ENCODE measurements at places on chromosomes 16 and 17.

GRCh38 chr16:76866994-76867393, 324.0 kb upstream of the MON1B start:
- no peak for DNase-seq

DNA sequence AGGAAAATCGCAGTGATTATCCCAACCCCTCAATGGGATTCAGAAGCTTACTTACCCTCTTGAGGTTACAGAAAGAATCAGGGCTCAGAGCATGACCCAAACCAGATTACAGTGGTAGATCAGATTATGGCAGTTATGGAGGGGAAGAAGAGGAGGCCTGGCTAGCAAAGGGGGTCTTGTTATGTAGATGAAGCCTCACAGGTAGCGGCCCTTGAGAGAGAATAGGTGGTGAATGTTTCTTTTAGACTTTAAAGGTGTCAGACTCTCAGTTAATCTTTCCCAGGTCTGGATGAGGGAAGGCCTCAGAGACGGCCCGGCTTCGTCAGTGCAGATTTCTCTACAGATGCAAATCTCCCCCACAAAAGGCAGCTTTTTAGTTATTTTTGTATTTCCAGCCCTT, 15.6 kb downstream of the RNF112 start:
- no peak for DNase-seq

DNA sequence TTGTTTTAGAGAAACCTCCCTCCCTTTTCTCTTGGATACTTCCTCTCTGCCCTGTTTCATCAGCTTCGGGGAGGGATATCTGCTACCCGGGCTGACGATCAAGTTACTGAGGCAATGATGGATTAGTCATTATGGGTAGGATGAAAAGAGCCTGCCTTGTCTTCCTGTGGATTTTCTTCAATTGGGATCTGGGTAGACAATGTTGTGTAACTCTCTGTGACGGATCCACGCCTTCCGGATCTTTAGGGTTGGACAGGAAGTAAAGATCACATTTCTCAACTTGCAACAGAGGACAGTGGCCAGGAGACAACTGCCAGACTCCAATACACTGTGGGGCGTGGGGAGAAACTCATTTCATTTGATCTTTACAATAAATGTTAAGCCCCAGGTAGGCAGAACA, 11.3 kb upstream of the CHST6 start:
- no peak for DNase-seq

DNA sequence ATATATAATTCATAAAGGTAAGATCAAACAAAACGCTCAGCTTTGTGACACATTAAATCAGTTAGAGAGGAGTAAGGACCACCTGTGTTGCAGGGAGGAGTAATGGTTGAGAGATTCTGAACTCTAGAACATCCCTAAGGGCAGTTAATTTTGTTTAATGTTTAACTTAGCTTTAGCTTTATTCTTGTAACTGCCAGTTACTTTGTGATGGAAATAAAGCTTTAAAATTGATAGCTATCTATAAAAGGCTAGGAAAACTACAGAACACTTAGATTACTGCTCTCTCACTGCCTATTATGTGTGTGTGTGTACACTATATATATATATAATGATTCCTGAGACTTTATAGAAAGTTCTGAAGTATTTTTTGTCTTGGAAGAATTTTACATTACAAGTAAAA, 37.8 kb downstream of the PTRH2 start:
- no peak for DNase-seq

DNA sequence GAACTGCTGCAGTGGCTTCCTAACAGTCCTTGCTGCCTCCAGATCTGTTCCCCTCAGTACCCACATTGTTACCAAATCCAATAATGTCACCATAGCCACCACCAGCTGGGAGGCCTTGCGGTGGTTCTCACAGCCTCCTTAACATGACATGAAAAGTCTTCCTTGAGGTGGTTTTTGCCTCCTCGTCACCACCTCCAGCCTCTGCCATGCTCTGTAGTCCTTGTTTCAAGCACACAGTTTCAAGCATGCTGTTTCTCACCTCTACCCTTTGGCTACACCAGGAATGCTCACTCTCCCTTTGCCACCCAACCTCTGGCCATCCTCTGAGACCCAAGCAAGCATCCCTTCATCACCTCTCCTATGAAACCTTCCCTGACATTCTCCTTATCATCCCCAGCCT, 47.2 kb downstream of the DNAH9 start:
- no peak for DNase-seq

DNA sequence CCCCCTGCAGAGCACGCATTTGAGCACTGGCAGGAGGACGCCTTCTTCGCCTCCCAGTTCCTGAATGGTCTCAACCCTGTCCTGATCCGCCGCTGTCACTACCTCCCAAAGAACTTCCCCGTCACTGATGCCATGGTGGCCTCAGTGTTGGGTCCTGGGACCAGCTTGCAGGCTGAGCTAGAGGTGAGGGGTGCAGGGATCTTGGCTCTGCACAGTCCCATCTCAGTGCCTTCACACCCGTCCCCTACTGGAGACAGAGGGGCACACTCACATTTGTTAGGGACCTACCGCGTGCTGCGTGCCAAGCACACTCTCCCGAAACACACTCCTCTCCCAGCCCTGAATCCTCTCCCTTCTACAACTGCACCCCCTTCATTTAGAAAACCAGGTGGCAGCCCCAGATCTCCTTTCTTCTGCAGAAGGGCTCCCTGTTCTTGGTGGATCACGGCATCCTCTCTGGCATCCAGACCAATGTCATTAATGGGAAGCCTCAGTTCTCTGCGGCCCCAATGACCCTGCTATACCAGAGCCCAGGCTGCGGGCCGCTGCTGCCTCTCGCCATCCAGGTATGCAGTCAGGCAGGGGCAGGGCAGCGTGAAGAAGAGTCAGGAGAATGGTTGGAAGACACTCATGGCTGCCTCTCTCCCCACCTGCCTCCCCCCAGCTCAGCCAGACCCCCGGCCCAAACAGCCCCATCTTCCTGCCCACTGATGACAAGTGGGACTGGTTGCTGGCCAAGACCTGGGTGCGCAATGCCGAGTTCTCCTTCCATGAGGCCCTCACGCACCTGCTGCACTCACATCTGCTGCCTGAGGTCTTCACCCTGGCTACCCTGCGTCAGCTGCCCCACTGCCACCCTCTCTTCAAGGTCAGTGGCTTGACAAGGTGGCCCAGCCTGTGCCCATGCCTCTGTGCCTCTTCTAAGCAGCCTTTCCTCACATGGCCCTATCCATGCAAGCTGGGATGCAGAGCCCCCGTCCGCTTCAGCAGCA, 6.3 kb downstream of the ALOX15B start:
- DNase-seq = no peak

- no peak for DNase-seq
Observed at GRCh38 chr16:46826631-46827030, 4.3 kb downstream of the C16orf87 start.

- peak; percentile 17 for DNase-seq
Observed at GRCh38 chr17:16415031-16415924, at the start of gene TRPV2. Gene TRPV2, plus strand, starts transcription at chr17:16415571. Its CDS starts 2,098 bp downstream, at chr17:16417669.

DNA sequence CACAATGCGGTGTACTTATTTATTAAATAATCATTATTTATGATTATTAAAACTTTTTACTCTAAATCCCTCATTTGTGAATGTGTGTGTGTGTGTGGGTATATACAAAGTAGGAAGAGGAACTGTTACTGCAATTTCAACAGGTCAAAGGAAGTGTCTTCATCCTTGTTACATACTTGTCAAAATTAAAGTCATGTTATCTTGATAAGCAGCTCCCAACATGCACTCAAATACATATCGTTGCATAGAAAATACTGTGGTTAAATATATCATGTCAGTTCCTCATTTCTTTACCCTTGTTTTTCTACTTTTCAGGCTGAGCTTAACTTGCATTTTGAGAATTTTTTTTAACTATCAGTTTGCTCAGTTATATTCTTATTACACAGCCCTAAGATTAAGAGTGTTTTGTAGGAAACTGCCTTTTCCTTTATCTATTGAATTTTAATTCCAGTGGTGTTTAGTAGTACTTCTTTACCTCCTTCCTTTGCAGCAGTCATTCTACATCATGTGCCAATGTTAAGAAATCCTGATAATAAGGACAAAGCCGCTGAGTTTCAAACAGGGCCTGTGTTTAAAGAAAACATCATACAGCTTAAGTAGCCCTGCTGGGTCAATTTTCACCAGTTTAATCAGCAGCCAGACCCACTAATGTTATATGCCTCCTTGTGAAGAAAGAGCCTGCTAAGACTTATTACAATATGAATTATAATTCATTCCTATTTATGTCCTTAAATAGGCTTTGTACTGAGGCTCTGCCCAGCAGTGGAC, 7.2 kb downstream of the EFCAB5 start:
- DNase-seq = no peak

All from stimulated activated CD4-positive, alpha-beta T cell treated with anti-CD3 and anti-CD28 coated beads, Interleukin-15, amount 100 ng/mL, for 1 hour (primary cell).